ENCODE measurements at places on chromosomes 2 and 18. TPM values are rescaled to one million over a fixed set of nuclear protein-coding genes. Genes with fewer than 3 reads are reported as not detected.

DNA sequence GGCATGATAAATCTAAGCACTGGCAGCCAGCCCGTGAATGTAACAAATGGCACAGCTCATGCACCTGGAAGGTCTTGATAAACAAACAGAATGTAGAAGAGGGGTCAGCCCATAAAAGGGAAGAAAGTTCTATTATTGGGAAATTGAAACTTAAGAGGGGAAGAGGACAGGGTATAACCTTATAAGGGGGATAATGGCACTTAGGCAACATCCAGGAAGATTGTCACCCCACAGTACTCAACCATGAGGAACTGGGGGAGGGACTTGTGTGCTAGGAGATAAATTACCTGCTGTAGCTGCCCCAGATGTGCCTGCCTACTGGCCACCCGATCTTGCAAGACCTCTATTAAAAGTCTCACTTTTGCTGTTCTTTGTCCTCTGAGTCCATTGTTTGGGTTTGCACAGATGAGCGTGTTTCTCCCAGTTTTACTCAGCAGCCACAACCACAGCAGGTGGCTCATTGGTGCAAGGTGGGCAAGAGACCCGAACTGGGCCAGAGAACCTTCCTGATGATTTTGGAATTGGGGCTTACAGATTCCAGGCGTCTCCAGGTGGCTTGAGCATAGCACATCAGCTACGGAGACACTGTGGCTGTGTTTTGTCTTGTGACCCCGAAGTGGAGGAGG is 79.0 kb upstream of the TAF1B start:
- DNase-seq, result no peak

DNA sequence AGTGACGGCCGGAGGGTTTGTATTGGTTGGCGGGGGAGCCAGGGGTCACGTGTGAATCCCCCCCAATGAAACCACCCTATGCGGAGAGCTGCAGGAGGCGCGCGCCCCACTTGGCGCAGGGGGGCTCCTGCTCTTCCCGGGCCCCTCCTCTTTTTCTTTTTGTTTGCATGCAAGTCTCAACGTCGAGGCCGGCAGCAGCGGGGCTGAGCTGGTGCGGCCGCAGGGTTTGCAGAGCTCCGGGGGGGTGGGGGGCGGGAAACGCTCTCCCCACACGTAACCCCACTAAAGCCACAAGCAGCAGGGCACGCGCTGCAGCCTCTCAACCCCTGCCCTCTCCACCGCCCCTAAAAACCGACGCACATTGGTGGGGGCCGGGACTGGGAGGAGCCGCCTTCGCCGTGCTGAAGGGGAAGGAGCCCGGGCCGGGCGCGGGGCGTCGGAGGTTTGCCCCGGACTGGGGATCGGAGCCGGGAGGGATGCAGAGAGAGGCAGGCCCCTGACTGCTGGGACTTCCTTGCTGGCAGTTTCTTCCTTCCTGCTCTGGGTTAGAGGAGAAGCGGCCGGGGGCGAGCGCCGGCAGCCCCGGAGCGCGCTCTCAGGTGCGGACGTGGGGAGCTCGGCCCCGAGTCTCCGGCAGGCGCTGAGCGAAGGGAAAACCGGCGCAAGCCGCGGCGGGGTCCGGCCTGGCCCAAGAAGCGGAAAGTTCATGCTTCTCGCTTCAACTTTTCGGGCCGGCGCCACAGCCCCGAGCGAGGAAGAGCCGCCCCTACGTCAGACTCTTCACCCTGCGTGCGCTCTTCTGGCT is 864 bp downstream of the LBH start:
- DNase-seq, result no peak

- DNase-seq, result no peak
These were observed 18.2 kb downstream of the FBLN7 start for GRCh38 chr2:112156152-112156986.

DNA sequence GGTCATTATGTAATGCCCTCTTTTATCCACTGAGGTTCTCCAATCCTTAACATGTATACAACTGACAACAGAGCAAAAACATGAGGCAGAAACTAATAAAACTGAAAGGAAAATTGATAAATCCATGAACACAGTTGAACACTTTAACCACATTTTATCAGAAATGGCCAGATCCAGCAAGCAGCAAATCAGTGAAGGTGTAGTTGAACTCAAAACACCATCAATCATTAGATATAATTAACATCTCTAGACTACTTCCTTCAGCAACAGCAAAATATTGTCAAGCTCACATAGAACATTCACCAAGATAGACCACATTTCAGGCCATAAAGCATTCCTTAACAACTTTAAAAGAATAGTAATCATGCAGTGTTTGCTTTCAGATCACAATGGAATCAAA is 72.9 kb downstream of the HS6ST1 start:
- no peak for DNase-seq

DNA sequence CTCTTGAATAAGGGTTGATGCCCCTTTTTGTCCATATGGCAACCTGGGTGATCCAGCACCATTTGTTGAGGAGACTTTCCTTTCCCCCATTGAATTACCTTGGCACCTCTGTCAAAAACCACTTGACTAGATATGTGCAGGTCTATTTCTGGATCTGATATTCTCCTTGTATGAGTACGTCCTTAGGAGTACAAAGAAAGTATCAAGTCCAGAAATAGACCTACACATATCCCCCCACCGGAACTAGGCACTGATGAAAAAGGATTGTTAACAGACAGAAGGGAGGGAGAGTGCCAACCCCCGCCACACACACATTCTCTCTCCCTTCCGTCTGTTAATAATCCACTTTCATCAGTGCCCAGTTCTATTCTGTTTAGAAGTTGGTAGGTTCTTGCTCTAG is 225.0 kb downstream of the TMEM163 start:
- no peak for DNase-seq

DNA sequence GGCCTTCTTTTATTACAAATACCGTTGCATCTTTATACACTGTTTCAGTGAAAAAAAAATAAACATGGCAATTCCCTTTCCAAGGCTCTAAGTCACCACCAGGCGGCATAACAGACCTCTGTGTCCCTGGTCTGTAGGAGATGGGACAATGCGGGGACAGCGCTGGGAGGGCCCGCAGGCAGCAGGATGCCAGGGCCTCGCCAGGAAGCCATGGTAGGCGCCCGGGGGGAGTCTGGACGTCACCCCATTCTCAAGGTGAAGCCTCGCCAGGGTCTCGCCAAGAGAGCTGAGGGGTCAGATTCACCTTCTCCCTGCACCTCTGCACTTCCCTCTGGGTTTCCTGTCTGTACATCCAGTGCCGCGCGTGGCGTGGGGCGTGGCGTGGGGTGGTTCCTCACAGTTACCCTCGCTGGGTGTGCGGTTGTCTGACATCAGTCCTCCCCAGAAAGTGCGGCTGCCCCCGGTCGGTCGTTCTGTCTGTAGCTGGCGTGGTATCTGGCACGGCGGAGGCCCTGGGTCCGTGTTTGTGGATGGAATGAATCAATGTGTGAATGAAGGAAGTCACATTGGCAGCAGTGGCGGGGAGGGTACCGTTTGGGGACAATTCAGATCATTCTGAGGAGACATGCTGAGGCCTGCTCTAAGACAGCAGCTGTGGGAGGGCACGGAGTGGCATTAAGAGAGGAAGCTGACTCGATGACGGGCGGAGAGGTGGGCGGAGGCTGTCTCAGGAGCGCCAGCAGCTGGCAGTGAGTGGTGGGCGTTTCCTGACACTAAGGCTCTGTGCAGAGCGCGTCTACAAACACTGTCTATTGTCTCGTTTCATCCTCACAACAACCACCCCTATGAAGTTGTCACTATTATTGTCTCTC is 46.0 kb downstream of the LRRFIP1 start:
- no peak for DNase-seq

DNA sequence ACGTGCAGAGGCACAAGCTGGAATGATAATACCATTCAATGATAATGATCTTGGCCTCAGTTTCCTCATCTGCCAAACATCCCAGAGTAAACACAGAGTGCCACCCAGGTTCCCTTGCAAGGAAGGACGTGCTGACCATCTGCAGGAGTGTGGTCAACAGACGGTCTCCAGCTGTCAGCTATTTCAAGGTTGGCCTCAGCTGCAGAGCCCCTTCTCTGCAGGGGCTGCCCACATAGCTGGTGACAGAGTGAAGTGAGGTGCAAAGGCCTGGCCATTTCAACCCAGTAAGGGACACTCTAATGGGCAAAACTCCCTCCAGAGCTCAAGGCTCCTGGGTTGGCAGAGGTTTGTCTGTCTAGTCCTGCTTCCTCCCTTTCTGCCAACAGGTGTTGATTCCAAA is 8.3 kb upstream of the WNT6 start:
- DNase-seq, result no peak

GRCh38 chr18:48486754-48487153 is 52.1 kb upstream of the CTIF start:
- DNase-seq, result no peak

GRCh38 chr2:100953406-100954043 is 48.6 kb upstream of the RPL31 start:
- DNase-seq, result no peak

GRCh38 chr18:58180738-58181353 is 136.8 kb downstream of the NEDD4L start:
- no peak for DNase-seq

DNA sequence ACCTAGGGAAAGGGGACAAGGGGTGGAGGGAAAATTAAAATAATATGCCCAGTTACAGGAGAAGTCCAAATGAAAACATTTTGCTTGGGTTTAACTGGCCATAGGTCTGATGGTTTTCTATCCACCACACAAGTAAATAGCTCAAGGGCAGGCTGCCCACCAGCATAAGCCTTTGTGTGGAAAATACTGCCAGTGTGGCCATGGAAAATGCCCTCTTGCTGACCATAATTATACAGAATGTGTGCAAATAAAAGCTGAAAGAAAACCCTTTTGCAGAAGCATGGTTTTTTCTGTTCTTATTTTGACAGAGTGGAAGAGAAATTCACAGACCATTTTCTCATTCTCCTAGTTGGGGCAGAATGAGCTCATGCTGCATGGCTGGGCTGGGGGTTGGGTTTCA is 111.3 kb upstream of the SIX2 start:
- no peak for DNase-seq

GRCh38 chr2:143730953-143731260 is 601.7 kb downstream of the ARHGAP15 start:
- peak; percentile 35 for DNase-seq

- no peak for DNase-seq
These were observed 277.8 kb upstream of the CNTNAP5 start for GRCh38 chr2:123747326-123747725.

GRCh38 chr2:78118037-78118436 is 595.9 kb upstream of the LRRTM4 start:
- no peak for DNase-seq

DNA sequence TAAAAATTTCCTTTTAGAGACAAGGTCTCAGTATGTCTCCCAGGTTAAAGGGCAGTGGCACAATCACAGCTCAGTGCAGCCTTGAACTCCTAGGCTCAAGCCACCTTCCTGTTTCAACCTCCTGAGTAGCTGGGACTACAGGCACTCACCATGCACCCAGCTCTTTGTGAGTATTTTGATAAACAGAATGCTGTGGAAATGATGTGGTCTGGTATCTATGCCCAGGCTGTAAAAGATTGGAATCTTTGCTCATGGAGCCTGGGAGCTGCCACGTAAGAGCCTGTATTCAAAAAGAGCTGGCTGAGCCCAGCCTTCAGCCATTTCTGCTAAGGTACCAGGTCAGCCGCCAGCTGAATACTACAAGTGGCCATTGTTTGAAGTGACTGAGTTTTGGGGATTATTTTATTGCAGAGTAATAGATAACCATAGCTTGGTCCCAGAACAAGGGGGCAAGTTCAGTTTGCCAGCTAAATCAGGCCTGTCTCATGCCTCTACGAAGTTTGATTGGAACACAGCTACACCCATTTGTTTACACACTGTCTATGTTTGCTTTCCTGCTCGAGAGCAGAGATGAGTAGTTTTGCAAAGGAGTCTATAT is 21.3 kb upstream of the ARL5A start:
- DNase-seq, result no peak

- DNase-seq, result no peak
These were observed 28.8 kb upstream of the DDX18 start for GRCh38 chr2:117785740-117786139.

- DNase-seq, result no peak
These were observed 219.7 kb downstream of the AFF3 start for GRCh38 chr2:99922664-99923063.

Gene MTX2
- polyA plus RNA-seq, result 78.1 TPM

Gene CCBE1
- not detected for polyA plus RNA-seq

Gene LRATD1
- polyA plus RNA-seq, result not detected

Gene ANKRD30B
- not detected for polyA plus RNA-seq

Gene SPHKAP
- polyA plus RNA-seq, result not detected

Gene ARL6IP6
- polyA plus RNA-seq, result 51.5 TPM

Gene ITGB6
- not detected for polyA plus RNA-seq

Gene CFC1
- not detected for polyA plus RNA-seq

Gene NEU2
- polyA plus RNA-seq, result not detected
